ENCODE measurements at places on chromosomes 2 and 18.

DNA sequence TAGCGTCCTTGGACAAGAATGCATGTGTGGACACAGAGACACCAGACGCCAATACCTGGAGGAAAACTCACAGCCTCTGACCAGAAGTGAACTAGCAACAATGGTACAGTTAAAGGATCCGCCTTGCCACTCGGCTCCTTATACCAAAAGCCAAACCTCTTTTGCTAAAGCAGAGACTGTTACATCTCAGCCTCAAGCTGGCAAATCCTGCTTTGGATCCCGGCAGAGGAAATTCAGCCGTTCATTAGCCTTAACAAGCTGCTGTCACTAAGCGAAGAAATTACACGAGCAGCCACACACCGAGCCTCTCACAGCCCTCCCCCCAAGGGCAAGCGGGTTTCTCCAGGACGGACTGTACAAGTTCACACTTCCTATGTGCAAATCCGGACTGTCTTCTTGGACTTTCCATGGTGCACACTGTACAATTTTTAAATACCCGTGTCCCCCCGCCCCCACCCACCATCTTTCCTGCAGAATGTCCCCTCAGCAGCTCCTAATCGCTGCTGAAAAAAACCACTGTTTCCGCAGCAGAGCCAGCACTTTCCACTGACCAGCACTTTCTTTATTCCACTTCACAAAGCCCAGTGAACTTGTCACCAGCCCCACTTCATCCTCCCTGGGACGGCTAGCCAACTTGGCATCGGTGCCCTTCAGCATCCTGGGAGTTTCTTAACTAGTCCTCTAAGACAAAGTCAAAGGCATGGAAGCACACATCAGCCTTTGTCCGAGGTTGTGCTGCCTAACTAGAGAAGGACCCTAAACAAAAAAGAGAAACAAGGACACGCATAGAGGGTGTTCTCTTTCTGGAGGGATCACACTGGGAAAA lies 1.5 kb downstream of the KLF7 start:
- DNase-seq, result no peak

GRCh38 chr2:72913486-72914205 lies 3.7 kb upstream of the EMX1 start:
- DNase-seq, result no peak

DNA sequence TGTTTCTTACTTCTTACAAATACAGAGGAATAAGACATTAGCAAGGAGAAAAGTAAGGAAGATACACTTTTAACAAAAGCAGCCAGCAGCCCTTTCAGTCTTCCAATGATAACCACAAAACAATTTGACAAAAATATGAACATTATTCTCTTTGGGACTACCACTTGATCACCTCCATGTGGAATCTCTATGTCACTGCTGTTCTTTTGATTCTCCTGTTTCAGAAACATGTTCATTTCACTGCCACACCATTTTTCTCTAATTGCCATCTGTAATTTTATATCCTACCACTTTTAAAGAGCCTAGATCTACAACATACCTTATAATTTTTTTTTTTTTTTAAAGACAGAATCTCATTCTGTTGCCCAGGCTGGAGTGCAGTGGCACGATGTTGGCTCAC lies 10.9 kb downstream of the INO80D start:
- DNase-seq, result no peak

DNA sequence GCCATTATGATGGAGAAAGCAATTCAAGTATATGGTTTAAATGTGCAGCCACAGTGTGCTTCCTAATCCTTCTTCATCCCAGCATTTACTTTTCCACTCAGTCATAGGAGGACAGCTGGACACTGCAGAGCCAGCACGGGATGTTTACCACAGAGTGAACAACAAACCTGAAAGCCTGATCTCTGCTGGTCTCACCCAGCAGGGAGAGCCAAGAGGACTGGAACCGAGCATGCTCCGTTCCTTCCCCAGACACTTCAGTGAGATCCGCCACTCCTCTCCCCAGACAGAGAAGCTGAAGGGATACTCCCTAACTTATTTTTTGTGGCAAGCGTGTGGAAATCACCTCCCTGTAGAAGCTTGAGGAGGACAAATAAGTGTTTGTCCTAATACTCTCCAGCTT lies 23.2 kb upstream of the GORASP2 start:
- DNase-seq, result no peak

GRCh38 chr2:196459539-196459938 lies 180.0 kb upstream of the CCDC150 start:
- DNase-seq, result no peak

- no peak for DNase-seq
These were observed 80.3 kb downstream of the EDAR start for GRCh38 chr2:108908713-108909070.

DNA sequence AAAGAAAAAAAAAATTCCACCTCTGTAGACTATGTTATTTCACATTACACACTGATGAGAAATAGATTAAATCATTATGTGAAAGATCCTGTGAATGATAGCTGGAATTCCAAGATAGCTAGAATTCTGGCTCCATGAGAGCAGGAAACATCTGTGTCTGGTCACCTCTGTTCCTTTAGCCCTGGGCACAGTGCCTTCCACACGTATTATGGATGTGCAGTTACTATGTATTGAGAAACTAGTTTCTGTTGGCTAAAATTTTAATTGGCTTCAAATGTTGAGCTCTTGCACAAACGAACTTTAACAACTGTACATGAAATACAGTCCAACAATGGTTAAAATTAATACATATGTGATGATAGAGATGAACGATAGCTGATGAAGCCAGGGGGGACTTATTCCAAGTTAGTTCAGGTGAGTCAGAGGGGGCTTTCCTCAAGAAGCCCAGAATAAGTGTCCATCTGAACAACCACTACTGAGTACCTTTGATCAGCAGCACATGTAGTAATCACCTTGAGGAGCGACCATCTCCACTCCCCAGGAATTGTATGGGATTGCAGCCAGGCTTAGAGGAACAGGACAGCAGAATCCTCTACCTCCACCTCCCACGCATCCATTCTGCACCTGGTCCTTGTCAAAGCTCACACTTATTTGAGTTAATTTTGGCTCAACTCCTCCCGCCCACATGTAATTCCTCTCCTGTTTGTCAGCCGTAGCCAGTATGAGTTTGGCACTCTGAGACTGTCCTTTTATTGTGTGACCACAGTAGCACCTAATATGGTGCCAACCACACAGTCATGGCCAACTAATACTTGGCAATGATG lies 68.6 kb downstream of the NABP1 start:
- no peak for DNase-seq

- DNase-seq, result no peak
These were observed 527.0 kb downstream of the TNS1 start for GRCh38 chr2:217475791-217476190.

DNA sequence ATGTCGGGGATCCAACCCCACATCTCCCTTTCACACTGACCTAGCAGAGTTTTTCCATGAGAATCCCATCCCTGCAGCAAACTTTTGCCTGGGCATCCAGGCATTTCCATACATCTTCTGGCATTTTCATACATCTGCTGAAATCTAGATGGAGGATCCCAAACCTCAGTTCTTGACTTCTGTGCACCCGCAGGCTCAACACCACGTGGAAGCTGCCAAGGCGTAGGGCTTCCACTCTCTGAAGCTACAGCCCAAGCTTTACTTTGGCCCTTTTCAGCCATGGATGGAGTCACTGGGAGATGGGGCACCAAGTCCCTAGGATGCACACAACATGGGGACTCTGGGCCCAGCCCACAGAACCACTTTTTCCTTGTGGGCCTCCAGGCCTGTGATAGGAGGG lies 32.2 kb upstream of the TEX51 start:
- DNase-seq, result no peak

Measured in NCI-H1105 (cell line).